GM12892 (cell line): ENCODE measurements at places on chromosomes 5 and 9.

DNA sequence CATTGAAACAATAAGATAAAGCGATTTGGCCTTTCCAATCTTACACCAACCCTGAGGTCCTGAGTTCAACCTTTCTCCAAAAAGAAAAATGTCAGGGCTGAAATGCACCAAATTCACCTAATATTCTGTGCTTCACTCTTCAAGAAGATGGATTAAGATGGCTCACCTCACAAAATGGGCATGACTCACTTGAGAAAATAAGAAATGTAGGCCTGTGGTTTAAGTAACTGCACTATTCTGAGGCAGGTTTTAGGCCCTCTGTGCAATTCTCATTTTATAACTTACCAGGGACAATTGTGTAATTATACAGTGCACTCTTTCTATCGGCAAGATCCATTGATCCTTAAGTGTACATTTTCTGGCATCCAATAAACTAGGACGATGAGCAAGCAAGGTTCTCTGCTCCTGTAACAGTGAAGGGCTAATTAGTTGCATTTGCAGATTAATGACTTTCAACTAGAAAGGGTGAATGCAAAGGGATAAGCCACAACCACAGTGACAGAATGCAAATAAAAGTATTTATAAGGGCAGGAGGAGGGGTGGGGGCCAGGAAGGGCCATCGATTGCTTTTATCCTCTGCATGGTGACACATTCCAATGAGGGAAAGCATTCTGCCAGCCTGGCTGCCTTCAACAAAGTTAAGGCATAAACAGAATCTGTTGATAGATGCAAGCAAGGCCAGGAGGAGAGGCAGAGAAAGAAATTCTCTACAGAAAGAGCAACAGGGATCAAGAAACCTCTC, 214.5 kb downstream of the CAAP1 start:
- DNase-seq, result no peak

GRCh38 chr5:170107674-170108073, 2.0 kb downstream of the FOXI1 start:
- DNase-seq, result no peak

DNA sequence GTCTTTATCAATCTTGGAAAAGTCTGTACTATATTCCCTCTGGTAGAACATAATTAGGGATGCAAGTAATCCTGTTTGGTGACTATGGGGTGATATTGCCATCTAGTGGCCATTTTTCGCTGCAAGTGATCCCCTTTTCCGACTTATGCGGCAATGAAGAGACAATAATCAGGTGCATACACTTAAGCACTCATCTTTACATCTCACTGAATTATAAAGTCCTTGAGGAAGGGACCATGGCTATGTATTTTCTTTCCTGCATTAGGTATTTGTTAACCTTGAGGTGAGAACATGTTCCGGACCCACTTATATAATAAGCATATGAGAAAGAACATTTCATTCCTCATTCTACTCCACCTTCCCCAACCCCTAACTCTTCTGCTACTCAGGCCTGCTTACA, 19.6 kb upstream of the LIX1 start:
- DNase-seq, result no peak

DNA sequence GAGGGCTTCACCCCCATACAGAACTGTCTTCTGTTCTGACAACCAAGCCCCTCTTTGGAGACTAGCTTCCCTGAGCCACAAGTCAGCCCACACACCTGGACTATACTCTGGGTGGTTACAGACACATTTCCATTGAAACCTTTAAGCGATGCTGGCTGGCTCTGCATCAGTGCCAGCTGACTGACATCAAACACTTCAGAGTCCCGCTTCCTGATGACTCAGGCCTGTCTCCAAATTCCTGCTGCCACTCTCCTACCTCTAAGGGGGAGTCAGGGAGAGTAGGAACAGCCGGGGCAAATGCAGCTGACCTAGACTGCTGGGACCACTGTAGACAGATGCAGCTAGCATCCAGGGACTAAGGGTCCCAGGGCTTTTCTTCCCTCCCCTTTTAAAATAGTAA, 59.4 kb downstream of the SIL1 start:
- no peak for DNase-seq

DNA sequence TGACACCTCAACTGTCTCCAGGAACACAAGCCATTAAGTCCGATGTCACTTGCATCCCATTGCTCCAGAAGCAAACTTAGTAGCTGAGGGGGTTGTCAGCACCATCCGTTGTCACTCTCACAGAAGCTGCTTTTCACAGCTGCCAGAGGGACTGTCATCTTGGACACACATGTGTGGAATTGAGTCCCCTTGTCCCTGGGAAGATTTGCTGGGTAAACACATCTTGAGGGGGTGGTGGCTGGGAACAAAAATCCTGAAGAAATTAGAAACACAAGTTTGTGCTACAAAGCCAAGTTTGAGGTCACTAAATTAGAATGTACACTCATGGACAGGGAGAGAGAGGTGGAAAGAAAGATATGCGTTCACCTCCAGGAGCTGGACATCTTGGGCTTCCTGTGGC, 55.2 kb upstream of the ADRA1B start:
- DNase-seq, result no peak

GRCh38 chr5:134053840-134054338, 49.1 kb upstream of the VDAC1 start:
- no peak for DNase-seq

GRCh38 chr9:101434998-101435397, 576 bp downstream of the ALDOB start:
- DNase-seq, result no peak

GRCh38 chr9:97110696-97111095, 71.8 kb upstream of the CTSV start:
- no peak for DNase-seq

GRCh38 chr5:6261668-6262067, 116.7 kb downstream of the MED10 start:
- no peak for DNase-seq

DNA sequence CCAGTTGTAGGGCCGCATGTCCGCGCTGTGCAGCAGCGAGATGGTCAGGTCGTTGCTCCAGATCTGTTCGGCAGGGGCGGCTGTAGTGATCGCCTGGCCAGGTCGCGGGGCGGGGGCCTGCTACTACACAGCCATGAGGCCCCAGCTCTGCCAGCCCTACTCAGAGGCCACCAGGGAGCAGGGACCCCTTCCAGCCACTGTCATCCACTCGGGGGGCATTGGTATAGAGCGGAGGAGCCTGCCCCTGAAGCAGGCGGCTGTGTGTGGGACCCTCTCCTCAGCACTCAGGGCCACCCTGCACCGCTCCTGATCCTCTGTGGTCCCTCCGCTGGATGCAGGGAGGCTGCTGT, 1.7 kb downstream of the FBXW5 start:
- DNase-seq, result no peak

DNA sequence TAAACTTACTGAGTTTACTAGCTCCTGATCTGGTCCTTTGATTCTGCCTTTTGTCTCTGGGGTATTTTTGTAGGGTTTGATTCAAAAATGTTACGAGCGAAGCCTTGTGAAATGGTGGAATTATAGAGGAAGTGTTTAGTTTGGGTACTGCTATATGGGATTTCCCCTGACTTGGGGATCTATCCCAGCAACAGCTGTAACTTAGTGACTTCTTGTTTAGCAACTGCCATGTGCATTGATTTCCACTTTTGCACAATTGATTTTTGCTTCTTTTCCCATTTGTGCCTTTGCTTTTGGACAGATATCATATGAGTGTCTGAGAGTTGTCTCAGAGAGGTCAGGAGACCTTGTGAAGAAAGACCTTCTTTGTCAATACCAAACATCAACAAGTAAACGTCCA, 248.5 kb upstream of the DAP start:
- no peak for DNase-seq

- DNase-seq, result no peak
Observed at GRCh38 chr9:112011051-112011620, 114.5 kb downstream of the UGCG start.

DNA sequence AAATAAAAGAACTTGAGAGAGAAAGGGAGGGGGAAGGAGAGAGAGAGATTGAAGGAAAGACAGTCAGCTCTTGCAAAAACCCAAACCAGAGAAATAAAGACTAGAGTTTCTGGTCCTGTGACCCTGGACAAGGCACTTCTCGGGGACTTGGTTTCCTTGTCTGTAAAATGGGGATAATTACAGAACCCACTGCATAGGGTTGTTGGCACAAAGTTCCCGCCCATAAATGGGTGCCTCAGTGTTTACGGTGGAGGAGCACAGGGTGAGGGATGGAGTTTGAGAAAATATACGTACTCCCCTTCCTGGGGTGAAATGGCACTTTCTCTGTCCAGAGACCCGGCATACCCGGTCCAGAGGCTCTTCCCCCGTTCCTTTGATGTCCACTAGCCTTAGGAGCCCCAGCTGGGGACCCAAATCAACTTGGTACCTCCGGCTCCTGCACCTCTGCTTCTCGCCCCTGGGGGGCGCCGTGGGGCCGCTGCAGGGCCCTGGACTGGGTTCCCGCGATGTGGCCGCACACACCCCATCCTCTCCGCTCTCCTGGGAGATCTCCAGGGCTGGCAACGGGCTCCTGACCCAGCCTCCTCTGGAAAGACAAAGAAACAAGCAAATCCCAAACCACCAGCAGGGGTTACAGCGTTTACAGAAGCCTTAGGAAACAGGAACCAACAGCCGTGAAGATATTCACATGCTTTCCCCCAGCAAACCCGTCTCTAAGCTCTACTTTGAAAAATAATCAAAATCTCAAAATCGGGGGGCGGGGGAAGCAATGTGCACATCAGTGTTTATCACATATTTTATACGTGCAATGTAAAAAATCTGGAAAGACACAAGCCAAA, 26.3 kb downstream of the PTGES start:
- peak; percentile 77 for DNase-seq

GRCh38 chr5:91159647-91160046, 223.5 kb downstream of the ARRDC3 start:
- DNase-seq, result no peak

DNA sequence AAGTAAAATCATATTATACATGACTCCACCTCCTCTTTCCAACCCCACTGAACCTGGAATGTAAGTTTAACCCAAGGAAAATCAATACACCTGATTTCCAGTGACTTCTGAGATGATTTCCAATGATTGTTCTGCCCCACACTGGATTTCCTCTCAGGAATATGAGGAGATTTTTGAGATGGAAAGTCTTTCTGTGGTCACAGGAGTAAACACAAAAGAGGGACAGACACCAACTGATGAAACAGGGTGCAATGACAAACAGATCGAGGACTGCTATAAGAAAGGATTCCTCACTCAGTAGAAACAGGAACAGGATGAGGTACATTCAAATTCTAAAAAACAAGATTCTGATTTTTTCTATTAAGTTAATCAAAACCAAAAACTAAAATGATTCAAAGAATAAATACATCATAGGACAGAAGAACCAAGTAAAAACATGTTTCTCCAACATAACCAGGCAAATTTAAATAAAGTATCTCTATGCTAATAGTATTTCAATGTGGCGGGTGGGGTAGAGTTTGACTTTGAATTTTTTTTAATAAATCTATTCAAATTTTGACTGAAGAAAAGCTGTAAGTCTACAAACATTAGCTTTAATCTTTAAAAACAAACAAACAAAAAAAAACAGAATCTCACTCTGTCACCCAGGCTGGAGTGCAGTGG, 42.1 kb downstream of the DTWD2 start:
- DNase-seq, result no peak

DNA sequence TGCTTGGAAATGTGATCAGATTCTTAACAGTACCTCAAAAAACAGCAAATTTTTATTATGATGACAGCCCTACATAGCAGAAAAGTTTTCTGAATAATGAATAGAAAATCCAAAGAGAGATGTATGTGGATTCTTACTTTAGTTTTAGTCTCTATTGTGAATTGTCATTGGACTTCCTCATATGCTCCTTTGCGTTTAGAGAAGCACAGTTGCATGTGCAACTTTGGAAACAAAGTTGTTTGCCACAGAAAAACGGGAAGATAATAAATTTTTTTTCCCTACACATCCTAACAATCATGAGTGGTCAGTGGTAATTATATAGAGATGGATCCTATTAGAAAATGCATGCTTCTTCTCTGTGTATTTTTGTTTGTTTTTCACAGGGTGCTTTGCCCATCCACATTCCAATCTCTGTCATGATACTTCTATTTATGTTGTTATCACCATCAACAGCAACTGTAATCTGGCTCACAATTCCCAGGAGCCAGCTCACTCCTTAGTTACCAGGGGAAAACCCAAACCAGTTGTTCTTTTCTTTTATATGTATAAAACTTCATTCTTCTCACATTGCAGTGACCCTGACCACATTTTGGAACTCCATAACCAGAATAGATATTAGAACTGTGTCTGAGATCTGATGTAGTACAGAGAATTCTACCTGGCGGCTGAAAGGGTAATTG, 118.7 kb downstream of the NDUFS4 start:
- no peak for DNase-seq

DNA sequence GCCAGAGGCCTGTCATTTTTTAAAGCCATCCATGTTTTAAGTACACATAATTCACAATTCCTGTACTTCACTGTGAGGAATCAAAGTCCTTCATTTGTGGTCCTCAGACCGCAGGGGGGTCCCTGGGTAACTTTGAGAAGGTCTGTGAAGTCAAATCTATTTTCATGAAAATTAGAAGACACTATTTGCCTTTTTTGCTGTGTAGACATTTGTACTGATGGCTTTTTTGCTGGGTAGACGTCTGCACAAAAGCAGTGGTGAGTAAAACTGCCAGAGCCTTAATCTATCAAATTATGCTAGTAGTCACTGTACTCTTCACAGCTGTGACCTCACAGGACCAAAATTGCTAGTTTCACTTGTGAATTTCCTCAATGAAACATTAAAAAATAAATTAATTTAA, 25.7 kb downstream of the PRUNE2 start:
- DNase-seq, result no peak

GRCh38 chr9:86614871-86615849, 260.9 kb upstream of the TUT7 start:
- DNase-seq, result no peak

GRCh38 chr9:81826517-81826906, 101.7 kb upstream of the SPATA31D4 start:
- no peak for DNase-seq

GRCh38 chr9:137457406-137458193, 1.5 kb downstream of the NSMF start:
- DNase-seq, result no peak

GRCh38 chr5:140219068-140219991, 44.3 kb downstream of the CYSTM1 start:
- DNase-seq, result no peak

DNA sequence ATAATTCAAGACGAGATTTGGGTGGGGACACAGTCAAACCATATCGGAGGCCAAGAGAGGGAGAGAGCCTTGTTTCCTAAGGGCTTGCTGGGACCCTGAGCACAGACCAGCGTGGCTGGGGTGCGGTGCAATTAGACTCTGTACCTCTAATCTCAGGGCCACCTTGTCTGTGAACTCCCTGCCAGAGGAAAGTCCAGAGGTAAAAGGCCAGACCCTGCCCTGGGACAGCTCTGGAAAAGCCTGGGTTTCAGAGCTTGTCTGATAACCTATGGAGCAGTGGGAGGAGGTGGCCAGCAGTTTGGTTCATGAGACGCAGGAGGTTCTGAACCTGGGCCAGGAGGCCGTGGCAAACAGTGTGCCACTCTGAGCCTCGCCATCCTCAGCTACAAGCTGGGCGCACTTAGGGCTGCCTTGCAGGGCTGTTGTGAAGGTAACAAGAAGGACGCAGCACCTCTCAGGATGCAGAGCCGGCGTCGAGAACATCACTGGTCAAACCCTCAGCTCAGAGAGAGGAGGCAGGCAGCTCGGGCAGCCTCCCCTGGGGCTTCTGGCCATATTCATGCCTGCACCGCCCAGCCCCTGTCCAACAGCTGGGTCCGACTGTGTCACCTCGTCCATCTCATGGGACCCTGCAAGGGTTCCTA, 4.8 kb upstream of the DOLPP1 start:
- DNase-seq, result no peak

GRCh38 chr5:39689919-39690318, 265.1 kb upstream of the DAB2 start:
- no peak for DNase-seq

- DNase-seq, result peak; percentile 46
Observed at GRCh38 chr5:78360924-78361630, 660 bp downstream of the SCAMP1 start.
